Activated CD8-positive, alpha-beta memory T cell treated with anti-CD3 and anti-CD28 coated beads for 1 hour (primary cell): ENCODE measurements at places on chromosomes 5 and 9.

GRCh38 chr9:86602715-86603114 lies 248.5 kb upstream of the TUT7 start:
- no peak for DNase-seq

DNA sequence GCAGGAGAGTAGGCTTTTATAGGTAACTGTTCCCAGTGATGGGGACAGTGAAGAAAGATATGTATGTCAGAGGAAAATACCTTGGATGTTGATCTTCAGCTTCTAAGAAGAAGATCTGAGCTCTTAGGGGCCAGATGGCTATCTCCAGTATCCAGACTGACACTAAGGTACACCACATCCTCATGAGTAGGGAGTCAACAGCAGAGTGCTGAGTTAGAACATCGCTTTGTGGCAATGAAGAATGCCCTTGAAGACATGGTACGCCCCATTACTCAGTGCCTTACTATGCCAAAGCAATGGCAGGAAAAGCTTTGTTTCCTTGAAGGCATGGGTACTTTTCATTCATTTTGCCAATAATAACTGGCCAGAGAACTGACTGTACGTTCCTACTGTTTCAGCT lies 263.7 kb downstream of the CEMIP2 start:
- no peak for DNase-seq

- DNase-seq, result no peak
Observed at GRCh38 chr9:80794197-80794596, 895.1 kb downstream of the TLE1 start.

- DNase-seq, result no peak
Observed at GRCh38 chr5:142032747-142033631, 20.2 kb upstream of the GNPDA1 start.

- DNase-seq, result no peak
Observed at GRCh38 chr5:73028991-73029595, 73.3 kb downstream of the FCHO2 start.

DNA sequence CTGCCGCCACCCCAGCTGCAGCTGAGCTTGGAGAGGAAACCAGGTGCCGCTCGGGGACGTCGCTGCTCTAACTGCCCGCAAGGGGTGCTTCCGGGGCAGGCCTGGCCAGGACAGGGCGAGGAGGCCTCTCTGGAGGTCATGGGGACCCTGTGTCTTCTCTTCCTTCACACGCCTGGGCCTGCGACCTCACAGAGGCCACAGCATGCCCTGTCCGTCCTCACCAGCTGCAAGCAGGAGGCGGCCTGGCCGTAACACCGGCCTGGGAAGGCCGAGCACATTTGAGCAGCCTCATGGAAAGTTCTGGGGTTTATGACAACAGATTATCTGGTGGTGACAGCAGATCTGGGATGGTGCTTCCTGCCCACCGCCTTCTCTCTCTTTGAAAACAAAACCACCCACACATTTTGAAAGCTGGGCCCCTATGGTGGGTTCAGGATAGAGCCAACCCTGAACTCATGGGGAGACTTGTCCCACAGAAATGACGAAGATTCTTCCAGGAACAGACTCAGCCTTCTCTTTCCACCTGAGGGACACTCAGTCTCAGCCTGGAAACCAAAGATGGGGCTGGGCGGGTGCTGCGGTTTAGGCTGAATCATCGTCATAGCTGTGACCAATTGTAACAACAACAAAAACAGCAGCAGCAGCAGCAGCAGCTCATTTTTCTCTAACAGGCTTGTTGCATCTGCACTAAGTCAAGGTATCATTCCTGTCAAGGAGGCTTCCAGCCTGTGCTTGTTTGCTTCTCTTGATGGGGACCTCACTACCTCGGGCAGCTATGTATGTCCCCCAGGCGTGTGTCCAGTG lies 99.6 kb upstream of the RAPGEF1 start:
- peak; percentile 11 for DNase-seq

GRCh38 chr9:20353524-20353923 lies 268.8 kb downstream of the MLLT3 start:
- DNase-seq, result no peak

DNA sequence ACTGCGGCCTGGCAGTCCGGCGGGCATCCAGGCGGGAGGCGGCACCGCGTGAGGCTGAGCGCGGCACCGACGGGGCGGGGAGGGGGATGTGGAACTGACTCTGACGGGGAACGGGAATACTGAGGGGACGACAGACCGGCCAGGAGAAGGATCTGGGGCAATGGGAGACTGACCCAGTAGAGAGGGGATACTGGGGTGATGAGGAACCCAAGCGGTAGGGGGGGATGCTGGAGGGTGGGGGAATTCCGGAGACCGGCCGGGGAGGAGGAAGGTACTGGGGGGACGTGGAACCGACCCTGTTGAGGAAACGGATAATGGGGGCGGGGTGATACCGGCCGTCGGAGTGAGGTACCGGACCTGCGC lies 423 bp downstream of the IPPK start:
- DNase-seq, result no peak

- DNase-seq, result no peak
Observed at GRCh38 chr5:52043543-52043942, 660.3 kb downstream of the ISL1 start.

DNA sequence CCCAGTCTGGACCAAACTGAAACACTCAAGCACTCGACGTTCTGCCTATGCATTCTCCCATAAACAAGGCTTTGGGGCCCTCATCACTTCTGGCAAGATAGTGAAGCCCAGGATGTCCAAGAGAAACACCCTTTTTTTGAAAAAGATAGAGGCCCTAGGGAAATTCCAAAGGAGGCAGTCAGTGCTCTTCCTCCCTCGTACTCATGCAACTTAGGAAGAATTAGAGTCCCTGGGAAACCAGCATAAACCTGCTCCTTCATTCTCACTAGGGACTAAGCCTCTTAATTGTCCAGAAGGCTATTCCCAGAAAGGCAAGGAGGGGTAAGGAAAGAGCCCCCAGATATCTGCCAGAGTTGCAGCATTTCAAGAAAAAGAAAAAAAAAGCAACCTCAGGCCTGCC lies 7.8 kb upstream of the RUSC2 start:
- DNase-seq, result no peak
